ENCODE measurements at places on chromosomes 2 and 18.

- DNase-seq, result no peak
Observed at GRCh38 chr2:37674946-37675345, 3.5 kb upstream of the CDC42EP3 start.

DNA sequence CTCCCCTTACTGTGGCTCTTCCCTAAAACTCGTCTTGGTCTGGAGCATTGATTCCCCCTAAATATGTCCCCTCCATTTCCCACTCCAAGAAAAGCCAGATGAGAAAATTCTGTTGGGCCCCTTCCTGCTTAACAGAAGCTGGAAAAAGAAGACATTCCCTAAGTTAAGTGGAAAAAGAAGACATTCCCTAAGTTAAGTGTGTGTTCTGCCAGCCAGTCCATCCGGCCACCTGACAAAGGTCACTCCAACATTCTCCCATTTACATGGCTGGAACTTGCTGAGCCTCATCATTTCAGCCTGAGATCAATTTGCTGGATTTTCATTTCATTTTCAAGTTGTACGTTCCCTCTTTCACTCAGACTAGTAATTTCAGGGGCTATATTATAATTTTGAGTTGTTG is 52.0 kb downstream of the LYPD1 start:
- DNase-seq, result no peak

DNA sequence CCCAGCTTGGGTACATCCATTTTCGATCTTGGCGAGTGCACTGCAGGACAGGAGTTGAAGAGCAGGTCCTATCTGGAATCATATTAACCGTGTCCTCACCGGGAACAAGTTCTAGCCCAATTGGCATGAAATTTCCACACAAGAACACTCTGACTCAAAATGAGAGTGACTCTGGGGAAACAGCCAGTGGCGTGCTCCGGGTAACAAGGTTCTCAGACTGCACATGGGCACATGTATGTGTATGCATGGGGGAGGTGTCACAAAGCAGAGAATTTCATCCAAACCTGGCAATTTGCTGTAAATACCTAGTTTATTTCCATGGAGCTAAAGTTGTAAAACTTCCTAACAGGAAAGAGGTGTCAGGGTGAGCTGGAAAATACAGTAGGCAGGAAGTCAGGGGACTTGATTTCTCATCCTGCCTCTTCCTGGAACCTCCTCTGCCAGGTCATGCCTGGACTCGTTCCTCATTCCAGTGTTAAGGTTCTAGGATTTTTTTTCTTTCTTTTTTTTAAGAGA is 1.7 kb downstream of the TUBB6 start:
- DNase-seq, result no peak

- no peak for DNase-seq
Observed at GRCh38 chr2:71298914-71299313, 32.7 kb upstream of the ZNF638 start.

DNA sequence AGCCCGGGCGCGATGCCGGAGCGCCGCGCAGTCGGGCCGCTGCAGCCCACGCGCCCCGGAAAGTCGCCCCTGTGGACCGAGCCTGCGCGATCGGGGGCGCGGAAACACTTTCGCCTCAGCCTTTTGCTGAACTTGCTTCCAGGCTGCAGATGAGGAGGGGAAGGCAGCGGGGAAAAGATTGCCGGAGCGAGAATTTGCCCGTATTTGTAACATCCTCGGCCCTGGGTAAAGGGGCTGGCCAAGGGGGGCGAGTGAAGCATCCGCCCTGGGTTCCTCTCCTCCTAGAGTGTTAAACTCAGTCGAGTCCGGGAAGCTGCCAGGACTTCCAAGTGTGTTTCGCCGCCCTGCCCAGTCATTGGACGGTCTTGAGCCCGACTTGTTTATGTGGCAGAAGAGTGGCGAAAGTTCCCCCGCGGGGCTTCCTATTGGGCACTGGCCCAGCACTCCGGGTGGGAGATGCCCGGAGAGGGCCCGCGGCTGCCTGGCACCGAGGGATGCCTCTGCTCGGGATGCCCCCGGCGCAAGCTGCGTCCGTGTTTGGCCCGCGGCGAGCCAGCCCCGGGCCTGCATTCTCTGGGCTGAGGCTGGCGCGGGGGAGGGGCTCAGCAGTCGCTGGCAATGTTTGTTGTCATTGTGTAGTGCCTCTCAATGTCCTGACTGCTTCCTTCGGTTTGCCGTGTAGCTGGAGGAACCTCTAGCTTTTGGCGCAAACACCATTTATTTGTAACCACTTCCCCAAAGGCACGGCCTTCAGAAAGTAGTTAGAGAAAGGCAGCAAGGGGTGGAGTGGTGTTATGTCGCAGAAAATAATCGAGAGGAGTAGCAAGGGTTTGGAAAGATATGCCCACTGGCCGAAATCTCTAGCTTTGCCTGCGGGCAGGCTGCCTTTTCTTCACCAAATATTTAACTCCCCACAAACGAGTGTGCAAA is 1.1 kb downstream of the CYBRD1 start:
- no peak for DNase-seq

DNA sequence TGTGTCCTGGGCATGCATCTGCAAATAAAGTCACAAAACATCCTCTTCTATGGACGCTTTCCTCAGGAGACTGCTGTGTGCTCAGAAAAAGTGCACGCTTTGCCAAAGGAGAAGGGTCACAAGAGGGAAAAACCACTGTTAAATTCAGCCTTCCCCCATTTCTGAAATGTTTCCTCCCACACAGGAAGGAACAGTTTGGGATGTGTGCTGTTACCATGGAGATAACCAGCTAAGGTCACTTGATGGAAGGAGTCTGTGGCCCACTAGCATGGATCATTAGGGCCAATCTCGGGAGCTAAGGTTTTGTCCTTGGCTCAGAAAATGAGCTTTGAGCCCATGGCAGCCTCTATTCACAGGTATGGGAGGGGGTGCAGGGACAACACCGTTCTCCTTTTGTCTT is 5.6 kb downstream of the KCNE4 start:
- DNase-seq, result no peak

GRCh38 chr2:55530539-55531081 is 11.1 kb downstream of the CFAP36 start:
- no peak for DNase-seq

- DNase-seq, result no peak
Observed at GRCh38 chr2:182259629-182260150, 167.1 kb downstream of the PDE1A start.

DNA sequence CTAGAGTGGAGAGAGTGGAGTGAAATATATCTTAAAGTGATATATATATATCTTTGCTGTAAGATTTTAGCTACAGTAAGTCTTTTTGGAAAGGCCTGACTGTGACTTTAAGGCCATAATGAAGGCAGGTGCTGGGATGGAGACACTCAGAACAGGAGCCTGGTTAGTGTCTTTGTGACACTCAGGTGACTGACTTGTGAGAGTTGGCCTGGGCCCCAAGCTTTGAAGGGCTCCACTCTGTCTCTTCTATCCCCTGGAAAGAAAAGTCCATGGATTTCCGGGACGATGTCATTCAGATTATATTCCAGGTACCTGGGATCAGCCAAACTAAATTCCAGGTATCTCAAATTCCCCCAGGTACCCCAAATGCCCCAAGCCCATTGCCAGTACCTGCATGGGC is 276.6 kb downstream of the PDE11A start:
- DNase-seq, result no peak

GRCh38 chr2:152222975-152223637 is 47.5 kb upstream of the STAM2 start:
- DNase-seq, result no peak

DNA sequence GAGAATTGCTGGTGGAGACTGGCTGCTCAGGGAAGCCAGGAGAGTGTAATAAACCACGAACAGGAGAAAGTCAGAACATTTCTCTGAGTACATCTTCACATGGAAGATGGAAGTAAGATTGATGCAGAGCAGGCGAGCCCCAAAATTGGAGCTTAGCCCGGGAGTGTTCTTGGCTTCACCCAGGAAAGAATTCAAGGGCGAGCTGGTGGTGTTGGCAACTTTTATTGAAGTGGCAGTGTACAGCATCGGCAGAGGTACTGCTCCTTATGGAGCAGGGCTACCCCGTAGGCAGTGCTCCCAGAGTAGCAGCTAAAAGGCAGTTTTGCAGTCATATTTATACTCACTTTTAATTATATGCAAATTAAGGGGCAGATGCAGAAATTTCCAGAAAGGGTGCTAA is 281.4 kb upstream of the MEX3C start:
- no peak for DNase-seq

DNA sequence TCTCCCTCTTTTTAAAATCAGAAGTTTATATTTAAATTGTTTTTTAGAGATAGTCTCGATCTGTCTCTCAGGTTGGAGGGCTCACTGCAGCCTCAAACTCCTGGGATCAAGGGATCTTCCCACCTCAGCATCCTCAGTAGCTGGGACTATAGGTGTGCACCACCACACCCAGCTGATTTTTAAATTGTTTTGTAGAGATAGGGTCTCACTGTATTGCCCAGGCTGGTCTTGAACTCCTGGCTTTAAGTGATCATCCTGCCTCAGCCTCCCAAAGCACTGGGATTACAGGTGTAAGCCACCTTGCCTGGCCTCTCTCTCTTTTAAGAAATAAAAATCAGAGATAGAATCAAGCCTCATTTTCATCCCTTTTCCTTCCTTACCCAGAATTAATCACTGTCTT is 22.1 kb downstream of the FAM171B start:
- DNase-seq, result no peak

GRCh38 chr18:39500306-39500705 is 1934.7 kb upstream of the CELF4 start:
- DNase-seq, result no peak

All from stimulated activated CD4-positive, alpha-beta T cell treated with anti-CD3 and anti-CD28 coated beads, Interleukin-1b, Interleukin-23, amount 100 ng/mL, for 4 hours (primary cell).